NCI-H2081 (cell line): ENCODE measurements at places on chromosomes 7 and 10.

DNA sequence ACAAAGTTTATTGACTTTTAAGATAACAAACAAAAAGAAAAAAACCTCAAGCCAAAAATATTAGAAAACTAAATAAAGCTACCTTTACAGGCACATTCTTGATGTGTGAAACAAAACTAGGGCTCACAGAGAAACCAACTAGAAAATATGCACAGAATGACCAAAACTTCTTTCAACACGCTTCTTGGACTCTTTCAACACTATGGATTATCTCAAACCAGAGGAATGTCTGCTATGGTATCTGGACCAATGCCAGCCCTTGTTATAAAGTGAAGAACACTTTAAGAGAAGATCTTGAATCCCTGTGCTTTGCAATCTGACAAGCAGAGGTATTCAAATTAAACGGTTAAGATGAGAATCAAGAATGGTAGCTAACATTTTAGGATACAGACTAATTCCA is 76.6 kb downstream of the DNAJC1 start:
- DNase-seq, result no peak

GRCh38 chr7:51268859-51269258 is 47.8 kb downstream of the COBL start:
- no peak for DNase-seq

GRCh38 chr10:110562348-110562747 is 5.1 kb upstream of the SMC3 start:
- no peak for DNase-seq

GRCh38 chr7:18212308-18212707 is 184.7 kb upstream of the PRPS1L1 start:
- DNase-seq, result no peak

- no peak for DNase-seq
These were observed 148.7 kb downstream of the FGFR2 start for GRCh38 chr10:121449482-121449924.

DNA sequence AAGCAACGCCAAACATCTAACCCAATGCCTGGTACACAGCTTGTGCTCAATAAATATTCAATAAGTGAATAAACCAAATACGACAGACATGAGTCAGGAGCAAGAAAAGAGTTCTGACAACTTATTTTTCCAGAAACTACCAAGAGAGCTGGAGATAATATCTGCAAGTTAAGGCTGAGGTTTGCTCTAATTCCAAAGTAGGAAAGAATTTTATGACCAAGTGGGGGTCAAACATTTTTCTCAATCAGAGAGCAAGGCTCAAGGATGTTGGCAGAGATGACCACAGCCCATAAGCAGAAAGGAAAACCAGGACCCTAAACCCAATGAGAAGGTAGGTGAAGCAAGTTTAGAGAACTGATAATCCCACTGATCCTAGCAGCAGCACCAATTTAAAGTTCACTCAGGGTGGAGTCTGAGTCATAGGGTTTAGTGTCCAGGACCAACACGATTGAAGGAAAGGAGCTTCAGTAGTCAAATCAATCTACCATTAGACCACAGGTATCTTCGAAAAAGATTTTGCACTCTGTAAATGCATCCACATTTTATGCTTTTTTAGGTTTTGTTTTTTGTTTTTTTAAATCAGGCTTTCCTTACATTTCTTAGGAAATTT is 49.3 kb upstream of the KCNIP2 start:
- DNase-seq, result no peak
